Stimulated activated CD4-positive, alpha-beta T cell treated with anti-CD3 and anti-CD28 coated beads, Interleukin-2, amount 100 ng/mL, for 24 hours (primary cell): ENCODE measurements at places on chromosomes 4 and X.

DNA sequence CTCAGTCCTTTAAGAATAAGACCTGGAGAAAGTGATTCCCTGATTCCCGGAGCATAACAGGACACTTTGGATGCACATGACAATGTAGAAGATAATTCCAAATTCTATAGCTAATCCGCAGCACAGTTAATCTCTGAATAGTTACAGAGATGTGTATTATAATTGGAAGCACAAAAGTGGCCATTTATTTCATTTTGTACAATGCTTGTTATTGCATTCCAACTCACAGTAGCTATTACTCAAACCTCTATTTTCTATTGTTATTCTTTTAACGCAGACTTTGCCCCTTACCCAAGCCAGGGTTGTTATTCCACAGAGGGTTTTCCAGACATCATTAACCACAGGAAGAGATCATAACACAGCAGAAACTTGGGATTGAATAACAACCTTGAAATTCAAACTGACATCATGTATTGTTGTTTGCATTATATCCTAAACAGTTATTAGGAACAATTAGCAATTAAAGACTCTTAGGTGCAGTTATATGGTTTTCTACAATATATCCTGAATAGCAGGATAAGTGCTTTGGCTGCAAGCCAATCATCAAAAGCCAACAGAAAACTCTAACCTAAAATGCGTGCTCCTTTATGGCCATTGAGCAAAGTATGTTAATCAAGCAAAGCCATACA is 984.0 kb upstream of the TENM3 start:
- DNase-seq: no peak

GRCh38 chr4:45007508-45007907 is 281.2 kb upstream of the GNPDA2 start:
- DNase-seq: no peak

DNA sequence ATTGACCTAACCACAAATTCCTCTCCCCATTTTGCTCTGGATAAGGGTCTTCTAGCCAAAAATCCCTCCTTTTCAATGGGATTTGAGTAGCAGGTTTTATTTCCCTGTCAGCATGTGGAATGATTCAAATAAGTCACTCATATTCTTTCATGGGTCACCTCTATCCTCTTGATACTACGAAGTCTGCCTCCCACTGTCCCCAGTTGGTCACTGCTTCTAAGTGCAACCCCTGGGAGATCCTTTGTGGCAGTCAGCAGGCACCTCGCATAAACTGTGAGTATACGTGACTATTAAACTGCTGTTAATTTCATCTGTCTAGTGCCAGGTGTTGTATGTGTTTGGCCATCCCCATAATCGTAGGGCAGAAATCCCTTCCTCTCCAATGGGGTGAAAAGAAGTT is 1667.9 kb upstream of the PCDH7 start:
- no peak for DNase-seq

DNA sequence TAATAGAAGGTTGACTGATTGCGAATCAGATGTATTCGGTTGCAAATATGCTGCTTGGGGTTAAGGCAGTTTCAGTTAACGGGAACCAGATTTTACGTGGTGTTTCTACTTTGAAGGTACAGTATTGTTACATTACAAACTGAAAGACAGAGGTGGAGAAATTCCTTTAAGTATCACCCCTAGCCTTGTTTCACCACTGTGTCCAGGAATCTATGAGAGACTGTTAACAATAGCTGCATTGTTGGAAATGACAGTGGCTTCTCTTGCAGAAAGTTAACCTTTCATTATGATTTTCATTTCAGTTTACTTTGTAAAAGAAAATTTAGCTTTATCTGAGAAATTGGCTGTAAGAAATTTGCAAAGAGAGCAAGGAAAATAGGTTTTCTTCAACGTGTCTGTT is 2.6 kb downstream of the CDKL5 start:
- DNase-seq: no peak

- no peak for DNase-seq
Measured at GRCh38 chrX:136920001-136920400, 39.5 kb upstream of the RBMX start.

GRCh38 chrX:74788545-74789086 is 136.6 kb downstream of the NEXMIF start:
- no peak for DNase-seq

- DNase-seq: no peak
Measured at GRCh38 chr4:98387345-98388026, 126.3 kb downstream of the RAP1GDS1 start.

DNA sequence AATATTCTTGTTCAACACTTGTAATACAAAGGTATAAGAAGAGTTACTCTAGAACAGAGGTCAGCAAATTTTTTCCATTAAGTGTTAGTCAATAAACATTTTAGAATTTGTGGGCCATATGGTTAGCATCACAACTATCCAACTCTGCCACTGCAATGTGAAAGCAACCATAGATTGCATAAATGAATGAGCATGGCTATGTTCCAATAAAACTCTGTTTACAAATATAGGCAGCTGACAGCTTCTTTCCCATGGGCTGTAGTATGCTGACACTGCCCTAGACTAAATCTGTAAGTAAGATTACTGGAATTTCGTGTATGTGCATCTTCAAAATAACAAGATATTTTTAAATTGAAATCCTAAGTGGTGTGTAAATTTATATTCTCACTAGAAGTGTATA is 73.7 kb downstream of the GABRA2 start:
- DNase-seq: no peak

DNA sequence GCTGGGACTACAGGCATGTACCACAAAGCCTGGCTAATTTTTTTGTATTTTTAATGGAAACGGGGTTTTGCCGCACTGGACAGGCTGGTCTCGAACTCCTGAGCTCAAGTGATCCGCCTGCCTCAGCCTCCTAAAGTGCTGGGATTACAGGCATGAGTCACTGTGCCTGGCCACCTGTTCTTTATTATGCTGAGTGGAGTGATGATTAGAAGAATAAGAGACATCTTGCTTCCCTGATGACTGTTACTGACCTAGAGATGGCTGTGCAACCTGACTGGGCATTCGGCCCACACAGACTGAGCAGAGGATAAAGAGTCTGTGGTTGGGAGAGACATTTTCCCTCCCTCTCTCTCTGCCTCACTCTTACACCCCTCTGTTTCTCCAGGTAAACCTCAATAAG is 56.7 kb downstream of the SPINK2 start:
- no peak for DNase-seq

DNA sequence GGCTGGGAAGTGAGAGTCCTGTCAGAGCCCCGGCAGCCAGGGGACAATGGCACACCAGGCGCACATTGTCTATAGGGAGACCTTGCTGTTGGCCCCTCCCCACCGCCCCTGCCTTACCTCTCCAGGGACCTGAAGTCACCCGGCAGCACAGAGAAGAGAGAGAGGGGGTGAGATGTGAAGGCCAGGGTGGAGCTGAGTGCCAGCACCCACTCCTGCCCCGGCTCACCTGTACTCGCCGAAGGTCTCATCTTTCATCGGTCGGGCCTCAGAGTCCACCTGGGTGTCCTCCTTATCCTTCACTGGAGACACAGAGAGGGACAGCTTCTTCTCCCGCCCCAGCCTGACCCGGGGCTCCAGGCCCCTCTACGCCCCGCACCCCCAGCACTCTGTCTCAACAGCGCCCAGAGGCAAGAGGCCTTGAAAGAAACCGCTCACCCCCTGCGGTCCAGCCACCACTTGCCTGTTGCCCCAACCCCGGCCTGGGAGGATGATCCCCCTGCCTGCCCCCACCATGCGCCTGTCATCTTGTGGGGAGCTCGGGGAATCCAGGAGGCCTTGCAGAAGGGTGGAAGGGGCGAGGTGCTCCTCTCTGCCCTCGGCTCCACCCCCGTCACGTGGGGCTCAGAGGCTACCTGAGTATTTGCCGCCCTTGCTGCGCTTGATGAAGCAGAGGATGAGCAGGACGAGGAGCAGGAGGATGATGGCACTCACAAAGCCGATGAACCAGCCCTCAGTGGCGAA is 22.6 kb downstream of the L1CAM start:
- DNase-seq: no peak
